ENCODE measurements at places on chromosomes 11 and 22.

- DNase-seq = no peak
Measured at GRCh38 chr22:46661221-46661851, 41.1 kb downstream of the GRAMD4 start.

GRCh38 chr11:123650901-123651300, 3.5 kb downstream of the SCN3B start:
- DNase-seq = no peak

- no peak for DNase-seq
Measured at GRCh38 chr11:33684003-33684706, 16.5 kb downstream of the C11orf91 start.

DNA sequence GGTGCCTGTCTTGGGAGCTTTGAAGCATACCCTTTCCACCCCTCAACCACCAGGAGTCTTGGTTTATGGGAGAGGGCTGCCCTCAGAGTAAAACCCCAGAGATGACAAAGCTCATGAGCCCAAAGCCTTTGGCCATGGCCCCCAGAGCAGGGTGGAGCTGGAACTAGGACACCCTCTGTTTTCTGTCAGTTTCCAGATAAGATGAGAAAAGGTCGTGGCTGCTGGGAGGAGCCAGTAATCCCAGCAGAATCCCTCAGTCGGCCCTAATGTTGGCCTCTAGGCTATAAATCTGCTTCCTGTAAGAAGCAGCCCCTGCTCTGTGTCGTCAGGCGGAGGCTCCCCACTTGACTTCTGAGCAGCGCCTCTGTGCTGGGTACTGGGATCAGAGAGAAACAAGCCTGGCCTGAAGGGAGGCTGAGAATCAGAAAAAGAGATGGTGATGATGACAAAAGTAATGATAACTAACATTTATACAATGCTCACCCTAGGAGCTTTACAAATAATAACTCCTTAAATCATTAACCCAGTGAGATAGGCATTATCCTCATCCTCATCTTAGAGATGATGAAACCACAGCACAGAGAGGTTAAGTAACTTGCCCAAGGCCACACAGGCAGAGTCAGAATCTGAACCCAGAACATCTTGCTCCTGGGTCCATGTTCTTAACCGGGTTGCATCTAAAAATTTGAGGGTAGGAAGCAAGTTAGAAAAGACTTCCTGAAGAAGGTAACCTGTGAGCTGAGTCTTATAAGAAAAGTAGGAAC, 471.4 kb downstream of the SOX6 start:
- no peak for DNase-seq

DNA sequence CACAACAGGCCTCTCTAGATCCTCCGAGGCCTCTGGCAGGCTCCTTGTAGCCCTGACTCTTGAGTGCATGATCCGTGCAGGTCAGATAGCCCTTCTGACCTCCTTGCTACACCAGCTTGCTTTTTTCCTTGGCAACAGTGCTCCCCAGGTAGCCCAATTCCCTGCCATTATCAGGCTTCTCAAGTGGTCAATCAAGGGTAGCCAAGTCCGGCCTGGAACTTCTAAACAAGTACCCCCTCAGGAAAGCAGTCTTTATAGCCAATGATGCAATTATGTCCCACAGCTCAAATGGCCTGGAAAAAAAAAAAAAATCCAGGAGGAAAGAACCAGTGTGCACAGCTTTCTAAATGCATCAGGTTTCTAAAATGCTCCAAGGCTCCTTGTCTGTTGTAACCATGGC, 59.8 kb downstream of the TENM4 start:
- no peak for DNase-seq

- DNase-seq = no peak
Measured at GRCh38 chr11:11570823-11571222, 51.0 kb downstream of the GALNT18 start.

DNA sequence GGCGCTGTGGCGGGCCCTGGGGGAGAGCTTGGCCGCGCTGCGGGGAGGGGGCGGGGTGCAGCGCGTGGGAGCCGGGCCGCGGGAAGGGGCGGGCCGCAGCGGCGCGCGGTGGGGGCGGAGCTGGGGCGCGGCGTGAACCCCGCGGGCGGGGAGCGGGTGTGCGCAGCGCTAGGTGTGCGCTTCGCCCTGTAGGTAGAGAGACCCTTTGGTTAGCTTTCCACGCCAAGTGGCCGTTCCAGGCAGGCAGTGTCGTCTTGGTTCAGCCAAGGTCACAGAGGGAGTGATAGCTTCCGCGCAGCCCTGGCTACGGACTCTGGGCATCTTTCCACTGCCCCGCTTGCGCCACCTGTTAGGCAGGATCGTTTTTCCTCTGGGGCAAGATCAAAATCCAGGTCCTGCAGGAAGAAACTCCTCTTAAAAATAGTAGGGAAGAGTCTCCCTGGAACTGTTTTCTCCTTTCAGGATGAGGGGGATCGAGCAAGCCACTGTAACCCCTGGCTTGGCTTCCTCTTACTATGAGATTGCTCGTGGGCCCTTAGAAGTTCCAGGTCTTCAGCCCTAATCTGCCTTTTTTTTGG, 434 bp downstream of the BANF1 start:
- no peak for DNase-seq

DNA sequence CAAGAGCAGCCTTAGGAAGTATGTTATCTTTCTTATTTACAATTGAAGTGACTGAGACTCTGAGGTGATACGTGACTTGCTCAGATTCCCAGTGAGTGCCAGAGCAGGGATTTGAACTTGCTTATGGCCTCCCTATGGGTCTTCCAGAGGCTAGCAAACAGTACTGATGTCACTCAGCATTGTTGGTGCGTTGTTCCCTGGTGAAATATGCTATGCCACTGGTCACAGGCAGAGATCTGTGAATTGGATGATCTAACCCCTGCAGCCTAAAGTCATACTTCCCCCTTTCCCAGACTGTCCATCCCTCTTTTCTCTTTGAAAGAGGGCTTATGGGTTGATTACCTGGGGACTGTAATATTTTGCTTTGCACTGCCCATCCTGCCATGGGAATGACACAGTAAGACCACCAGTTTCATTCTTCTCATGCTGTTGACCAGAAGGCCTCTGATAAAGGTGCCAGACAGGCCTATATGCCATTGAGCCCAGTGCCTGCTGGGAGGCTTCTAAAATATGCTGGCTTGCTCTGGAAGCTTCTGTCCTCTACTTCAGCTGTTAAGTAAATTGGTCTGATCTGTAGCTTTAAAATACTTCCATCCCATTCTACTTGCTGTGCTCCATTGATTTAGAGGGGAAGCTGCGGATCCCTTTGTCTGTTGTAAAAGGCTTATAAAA, 152.2 kb upstream of the E2F8 start:
- DNase-seq = no peak

DNA sequence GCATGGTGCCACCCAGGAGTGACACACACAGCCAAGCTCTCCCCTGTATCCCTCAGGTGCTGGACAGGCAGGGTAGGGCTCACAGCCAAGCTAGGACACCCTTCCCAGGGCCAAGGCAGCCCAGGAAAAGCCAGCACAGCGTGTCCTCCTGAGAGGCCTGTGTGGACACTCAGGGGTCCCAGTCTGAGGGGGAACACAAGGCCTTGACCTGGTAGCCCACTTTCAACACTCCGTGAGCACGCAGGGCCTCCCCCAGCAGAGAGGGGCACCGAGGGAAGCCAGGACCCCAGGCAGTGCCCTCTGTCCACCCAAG, 24.9 kb downstream of the OSBPL5 start:
- no peak for DNase-seq

DNA sequence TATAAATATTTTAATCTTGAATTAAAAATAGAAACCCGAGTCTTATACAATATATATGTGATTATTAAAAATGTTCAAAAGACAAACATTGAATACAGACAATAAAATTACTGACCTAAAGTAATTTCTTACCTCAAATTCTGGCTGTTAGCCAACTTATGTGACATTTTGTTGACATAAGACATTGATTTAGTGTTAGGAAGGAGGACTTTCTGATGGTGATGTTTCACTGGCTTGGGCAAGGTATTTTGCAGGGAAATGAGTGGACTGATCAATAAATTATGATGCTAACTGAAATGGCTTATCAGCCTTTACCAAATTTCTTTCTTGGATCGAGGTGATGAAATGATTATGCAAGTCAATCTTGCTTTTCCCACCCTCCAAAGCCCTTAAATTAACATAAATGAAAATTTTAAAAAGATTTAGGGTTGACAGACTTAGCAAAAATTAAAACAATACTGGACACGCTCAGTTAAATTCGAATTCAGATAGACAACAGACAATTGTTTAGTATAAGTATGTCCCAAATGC, 33.2 kb upstream of the FZD4 start:
- no peak for DNase-seq

- DNase-seq = no peak
Measured at GRCh38 chr22:47716890-47717615, 954.6 kb downstream of the TBC1D22A start.

DNA sequence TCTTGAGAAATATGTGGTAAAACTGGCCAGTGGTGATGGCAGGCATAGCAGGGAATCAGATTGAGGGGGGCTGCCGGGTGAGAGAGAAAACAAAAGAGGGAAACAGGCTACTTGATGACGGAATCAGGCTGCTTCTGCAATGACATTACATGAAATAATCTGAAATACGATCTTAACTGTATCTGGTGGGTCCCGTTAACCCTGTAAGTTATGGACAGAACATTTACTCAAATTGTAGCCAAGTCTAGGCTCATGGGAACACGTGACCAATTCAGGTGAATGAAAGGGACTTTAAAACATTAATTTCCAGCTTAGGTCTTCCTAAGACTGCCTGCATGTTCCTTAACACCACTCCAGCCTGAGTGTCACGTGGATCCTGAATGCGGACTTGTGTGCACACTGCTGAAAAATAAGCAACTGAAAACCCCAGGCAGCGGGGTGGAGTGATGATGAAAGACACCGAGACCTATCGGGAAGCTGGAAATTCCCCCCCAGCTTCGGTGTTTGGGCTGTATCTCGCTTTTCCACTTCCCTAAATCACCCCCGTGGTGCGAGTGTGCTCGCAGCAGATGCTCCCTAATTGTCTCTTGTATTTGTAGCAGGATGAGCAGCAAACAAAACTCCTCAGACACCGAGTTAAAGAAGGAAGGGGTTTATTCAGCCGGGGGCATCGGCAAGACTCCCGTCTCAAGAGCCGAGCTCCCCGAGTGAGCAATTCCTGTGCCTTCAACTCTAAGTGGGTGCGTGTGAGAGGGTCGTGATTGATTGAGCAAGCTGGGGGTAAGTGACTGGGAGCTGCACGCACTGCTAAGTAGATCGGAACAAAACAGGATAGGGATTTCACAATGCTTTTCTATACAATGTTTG, 145.0 kb upstream of the GRK3 start:
- DNase-seq = no peak

- no peak for DNase-seq
Measured at GRCh38 chr11:123577081-123577598, 77.3 kb downstream of the SCN3B start.

DNA sequence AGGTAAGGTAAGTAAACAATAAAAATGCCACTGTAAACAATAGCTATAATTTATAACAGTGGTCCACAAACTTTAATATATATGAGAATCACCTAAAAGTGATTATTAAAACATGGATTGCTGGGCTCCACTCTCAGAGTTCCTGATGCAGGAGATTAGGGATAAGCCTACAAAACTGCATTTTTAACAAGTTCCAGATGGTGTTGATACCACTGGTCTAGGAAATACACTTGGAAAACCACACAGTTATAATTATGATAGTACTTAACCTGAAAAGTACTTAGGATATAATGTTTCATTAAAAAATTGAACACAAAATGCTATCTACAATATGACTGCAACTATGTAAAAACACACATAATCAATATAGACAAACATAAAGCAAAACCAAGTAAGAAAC, 20.4 kb downstream of the FCHSD2 start:
- no peak for DNase-seq

DNA sequence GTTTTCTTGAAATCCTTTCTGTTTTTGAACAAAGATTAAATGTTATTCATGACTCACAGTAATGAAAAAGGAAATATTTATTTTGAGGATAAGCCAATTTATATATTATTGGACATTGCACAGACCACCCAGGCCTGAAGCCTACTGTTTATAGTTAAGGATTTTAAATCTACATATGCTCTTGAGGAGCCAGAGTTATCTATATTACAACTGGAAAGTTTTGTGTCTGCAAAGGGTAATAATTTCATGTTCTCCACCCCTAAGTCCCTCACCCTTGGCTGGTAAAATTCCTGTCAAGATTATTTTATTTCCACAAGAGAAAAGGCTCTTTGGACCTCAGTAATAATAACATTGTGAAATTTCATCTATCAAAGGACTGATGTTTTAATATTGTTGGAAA, 228.2 kb downstream of the TMEM135 start:
- DNase-seq = no peak

GRCh38 chr11:62917906-62918502, 3.2 kb downstream of the CHRM1 start:
- DNase-seq = no peak

- no peak for DNase-seq
Measured at GRCh38 chr11:114556135-114556534, 3.5 kb downstream of the NXPE1 start.

All from HFF-Myc (cell line).